Hematopoietic multipotent progenitor cell treated with erythropoietin and hydrocortisone succinate and interleukin-3 and kit ligand, for 4 days (in vitro differentiated cells): ENCODE measurements at places on chromosomes 1 and 21.

DNA sequence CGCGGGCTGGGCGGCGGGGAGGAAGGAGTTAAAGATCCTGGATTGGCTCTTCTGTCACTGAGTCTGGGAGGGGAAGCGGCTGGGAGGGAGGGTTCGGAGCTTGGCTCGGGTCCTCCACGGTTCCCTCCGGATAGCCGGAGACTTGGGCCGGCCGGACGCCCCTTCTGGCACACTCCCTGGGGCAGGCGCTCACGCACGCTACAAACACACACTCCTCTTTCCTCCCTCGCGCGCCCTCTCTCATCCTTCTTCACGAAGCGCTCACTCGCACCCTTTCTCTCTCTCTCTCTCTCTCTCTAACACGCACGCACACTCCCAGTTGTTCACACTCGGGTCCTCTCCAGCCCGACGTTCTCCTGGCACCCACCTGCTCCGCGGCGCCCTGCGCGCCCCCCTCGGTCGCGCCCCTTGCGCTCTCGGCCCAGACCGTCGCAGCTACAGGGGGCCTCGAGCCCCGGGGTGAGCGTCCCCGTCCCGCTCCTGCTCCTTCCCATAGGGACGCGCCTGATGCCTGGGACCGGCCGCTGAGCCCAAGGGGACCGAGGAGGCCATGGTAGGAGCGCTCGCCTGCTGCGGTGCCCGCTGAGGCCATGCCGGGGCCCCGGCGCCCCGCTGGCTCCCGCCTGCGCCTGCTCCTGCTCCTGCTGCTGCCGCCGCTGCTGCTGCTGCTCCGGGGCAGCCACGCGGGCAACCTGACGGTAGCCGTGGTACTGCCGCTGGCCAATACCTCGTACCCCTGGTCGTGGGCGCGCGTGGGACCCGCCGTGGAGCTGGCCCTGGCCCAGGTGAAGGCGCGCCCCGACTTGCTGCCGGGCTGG, at the start of gene NPR1:
Gene NPR1 (plus strand): TSS at position 170 of the 818 bp plus-strand sequence. CDS start 421 bp downstream, at position 591.
- DNase-seq = peak; percentile 61

DNA sequence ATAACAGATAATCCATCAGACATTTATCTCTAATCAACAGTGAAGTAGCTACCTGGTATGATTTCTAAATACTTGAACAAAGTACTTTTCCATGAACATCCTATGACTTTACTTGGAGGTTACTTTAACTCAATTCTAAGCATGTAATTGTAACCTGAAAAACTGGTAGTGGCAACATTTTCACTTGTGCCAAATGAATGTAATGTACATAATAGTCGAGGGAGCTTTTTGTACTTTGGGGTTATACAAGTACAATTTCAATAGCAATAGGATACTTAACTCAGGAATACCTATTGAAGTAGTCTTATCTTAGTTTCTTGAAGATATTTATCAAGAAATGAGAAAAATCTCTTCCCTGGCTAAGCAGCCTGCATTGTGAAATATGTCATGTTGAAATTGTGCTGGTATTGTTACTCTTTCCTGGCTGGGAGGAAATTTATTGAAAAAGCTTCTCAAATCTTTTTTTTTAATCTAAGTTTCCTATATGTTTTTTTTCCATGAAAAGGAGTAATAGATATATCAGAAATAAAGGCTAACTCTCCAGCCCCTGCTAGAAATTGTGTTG, 33.7 kb upstream of the CACYBP start:
- no peak for DNase-seq

DNA sequence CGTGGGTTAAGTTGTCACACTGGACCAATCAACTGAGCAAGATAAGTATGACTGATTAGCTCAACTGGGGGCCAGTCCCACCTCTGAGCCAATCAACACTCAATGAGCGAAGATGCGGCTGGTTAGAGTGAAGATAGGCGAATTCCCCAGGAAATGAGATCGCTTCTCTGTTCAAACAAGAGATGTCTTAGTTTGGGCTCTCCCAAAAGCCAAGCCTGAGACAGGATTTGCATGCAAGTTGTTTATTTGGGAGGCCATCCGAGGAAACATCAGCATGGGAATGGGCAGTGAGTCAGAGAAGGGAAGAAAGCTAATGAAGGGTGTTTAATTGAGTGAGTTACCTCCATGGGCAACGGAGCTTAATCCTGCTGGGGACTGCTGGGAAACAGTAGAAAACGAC, 4.9 kb upstream of the GJB5 start:
- DNase-seq = no peak

- no peak for DNase-seq
Measured at GRCh38 chr1:30786264-30786991, 28.9 kb upstream of the LAPTM5 start.

DNA sequence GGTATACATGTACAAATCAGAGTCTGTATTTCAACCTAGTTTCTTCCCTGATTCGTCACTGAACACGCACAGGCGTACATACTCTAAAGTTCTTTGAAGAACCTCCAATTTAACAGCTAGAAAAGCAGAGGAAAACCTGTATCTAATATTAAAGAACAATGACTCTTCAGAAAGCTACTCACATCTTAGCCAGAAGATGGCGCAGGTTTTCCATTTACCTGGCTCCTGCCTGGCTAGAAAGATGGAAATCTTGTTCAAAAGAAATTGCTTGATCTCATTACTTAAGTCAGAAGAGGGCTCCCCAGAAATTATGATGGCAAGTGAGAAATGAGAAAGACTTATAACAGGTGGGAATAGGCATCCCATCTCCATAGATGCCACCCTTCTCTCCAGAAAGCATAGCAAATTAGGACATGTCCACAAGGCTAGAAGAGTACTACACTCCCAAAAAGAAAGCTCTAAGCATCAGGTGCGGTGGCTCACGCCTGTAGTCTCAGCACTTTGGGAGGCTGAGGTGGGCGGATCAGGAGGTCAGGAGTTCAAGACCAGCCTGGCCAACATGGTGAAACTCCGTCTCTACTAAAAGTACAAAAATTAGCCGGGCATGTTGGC, 19.0 kb upstream of the L1TD1 start:
- DNase-seq = peak; percentile 70

DNA sequence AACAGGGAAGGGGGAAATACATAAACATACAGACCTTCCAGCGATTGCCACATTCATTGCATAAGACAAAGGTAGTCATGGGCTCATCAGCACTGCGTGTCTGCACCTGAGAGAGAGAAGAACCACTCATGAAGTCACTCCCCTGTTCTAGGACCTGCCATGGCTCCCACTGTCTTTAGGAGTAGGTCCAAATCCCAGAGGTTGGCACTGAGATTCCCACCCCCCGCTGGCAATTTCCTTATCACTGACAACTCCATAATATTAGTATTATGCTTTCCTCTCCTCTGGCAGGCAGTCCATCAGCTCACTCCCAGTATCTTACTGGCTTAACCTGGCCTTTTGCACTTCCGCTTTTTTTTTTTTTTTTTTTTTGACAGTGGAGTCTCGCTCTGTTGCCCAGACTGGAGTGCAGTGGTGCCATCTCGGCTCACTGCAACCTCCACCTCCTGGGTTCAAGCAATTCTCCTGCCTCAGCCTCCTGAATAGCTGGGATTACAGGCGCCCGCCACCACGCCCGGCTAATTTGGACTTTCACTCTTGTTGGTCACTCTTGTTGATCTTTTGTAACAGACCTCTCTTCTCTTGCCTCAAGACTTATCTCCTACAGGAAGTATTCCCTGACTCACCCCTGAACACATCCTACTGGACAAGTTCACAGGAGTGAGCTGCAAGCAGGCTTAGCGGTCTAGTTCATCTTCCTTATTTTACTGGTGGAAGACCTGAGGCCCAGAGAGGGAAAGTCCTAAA, 14.8 kb upstream of the ZNF436 start:
- no peak for DNase-seq

DNA sequence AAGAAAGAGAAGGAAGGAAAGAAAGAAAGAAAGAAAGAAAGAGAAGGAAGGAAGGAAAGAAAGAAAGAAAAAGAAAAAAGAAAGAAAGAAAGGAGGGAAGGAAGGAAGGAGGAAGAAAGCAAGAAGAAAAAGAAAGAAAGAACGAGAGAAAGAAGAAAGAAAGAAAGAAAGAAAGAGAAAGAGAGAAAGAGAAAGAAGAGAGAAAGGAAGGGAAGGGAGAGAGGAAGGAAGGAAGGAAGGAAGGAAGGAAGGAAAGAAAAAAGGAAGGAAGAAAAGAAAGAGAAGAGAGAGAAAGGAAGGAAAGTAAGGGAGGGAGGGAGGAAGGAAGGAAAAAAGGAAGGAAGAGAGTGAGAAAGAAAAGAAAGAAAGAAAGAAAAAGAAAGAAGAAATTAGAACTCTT, 95.4 kb upstream of the ZNF281 start:
- DNase-seq = no peak

- DNase-seq = no peak
Measured at GRCh38 chr1:180194048-180194425, 36.0 kb upstream of the LHX4 start.

- DNase-seq = no peak
Measured at GRCh38 chr21:39319814-39320332, 6.4 kb upstream of the BRWD1 start.

DNA sequence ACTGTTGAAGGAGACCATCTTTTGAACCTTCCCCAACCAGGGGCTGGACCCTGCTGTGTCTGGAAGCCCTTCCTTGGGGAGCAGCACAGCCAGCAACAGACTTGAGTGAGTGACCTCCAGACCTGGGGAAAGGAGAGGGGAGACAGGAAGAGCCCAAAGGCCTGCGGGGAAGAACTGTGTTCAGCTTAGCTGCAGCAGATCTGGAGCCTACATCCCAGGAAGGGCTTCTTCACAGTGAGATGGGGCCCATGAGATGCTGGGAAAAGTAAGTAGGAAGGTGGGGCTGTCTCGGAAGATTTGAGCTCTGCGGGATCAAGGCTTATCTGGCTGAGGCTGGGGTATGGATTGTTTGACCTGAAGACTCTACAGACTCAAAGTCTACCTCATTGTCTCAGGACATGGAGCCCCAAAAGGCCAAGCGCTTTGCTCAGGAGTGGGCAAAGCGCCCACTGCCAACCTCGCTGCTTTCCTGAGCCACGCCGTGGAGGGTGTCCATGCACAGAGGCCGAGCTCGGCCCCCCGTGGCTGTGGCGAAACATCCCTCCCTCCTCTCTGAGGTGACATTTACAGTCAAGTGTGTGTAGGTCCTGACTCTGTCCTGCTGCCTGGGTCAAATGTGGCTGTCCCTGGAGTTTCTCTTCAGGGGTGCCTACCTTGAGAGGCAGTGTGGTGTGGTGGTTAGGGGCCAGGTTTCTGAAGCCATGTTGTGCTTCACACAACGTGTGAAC, 24.5 kb downstream of the SPOCD1 start:
- no peak for DNase-seq

GRCh38 chr1:243471026-243471685, 215.3 kb downstream of the SDCCAG8 start:
- DNase-seq = peak; percentile 32

- no peak for DNase-seq
Measured at GRCh38 chr21:46606427-46606813, 1.5 kb upstream of the S100B start.

DNA sequence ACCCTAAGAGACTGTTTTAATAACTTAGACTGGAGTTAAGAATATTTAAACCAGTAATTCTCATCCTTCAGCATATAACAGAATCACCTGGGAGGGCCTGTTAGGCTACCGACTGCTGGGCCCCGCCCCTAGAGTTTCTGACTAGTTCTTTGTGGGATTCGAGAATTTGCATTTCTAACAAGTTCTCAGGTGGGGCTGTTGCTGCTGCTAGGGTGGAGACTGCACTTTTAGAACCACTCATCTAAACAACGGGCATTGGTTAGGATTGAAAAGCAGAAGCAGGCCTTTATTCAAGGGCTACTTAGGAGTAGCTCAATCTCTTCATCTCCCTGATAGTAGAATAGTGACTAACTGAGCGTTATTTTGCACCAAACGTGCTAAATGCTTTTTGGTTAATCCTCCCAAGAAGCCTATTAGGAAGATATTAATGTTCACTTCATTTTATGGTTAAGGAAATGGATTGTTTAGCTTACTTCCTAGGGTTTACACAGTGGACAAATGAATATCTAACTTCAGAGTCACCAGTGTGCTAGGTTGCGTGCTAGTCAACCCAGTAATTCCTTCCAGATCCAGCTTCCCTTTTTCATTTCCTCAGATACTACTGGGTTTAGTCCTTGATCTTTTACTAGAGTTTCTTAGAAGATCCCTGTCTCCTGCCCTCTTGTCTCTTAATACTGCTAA, 31.1 kb upstream of the UAP1 start:
- no peak for DNase-seq

- no peak for DNase-seq
Measured at GRCh38 chr1:94753171-94753972, 66.8 kb upstream of the SLC44A3 start.

DNA sequence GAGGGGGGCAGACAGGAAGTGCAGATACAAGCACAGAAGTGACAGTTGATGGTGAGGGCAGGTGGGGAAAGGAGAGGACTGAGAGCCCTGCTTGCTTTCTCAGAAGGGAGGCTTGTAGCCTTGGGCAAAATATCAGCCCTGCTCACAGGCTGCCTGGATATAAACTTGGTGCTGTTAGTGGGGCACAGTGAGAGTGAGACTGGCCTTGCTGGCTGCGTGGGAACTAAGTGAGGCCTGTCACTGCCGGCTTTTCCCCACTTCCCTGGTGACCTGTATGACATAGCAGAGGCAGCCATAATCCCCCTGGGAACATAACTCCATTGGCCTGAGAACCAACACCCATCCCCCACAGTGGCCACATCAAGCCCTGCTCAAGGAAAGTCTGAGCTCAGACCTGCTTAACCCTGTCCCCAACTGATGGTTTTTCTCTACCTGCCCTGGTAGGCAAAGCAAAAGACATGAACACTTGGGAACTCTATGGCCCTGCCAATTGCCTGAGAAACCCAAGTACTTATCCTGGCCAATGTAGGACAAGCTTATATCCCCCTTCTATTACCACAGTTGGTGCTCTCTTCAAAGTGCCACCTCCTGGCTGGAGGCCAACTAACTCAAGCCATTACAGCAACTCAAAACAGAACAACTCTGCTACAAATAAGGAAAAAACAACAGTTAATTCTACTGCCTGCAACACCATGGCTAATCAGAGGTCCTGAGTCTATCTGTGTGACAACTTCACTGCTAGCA, 472.7 kb downstream of the PLPP3 start:
- DNase-seq = no peak

DNA sequence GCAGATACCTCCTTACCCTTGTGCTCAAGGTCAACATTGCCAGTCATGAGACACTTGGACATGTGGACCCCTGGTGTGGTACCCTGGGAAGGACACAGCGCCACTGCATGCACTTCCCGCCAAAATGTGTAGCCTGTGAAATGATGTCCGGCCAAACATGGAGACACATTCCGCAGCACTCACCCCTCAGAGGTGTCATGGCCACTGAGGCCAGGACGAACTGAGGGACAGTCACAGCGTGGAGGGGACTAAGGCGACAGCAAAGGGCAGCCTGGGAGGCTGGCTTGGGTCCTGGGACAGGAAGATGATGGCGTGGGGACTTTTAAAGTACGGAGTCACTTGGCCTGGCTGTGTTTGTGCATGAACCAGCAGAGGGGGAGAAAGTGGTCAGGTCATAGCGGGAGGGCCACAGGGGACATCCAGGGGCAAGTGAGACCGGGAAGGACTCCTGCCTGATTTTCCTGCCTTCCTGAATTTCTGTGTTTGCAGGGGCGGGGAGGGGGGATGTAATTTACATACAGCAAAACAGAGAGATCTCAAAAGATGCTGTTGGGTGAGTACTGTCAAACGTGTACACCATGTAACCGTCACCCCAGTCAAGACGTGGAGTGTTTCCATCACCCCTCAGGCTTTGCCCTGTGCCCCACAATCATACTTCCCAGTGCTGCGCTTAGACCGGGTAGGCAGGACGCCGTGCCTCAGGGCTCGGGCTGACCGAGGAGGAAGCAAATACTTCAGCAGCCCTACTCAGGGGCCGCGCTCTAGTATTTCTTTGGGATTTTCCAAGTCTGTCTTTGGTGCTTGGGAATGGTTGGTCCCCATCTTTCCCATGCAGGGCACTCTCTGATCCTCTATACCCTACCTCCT, 45.2 kb downstream of the WDR4 start:
- no peak for DNase-seq
